ENCODE measurements at places on chromosomes 12 and 14.

- DNase-seq = no peak
These were observed 38.8 kb downstream of the CBX5 start for GRCh38 chr12:54240971-54241588.

GRCh38 chr14:57567220-57567619 lies 73.6 kb upstream of the CCDC198 start:
- no peak for DNase-seq

GRCh38 chr12:111521801-111522200 lies 77.3 kb downstream of the ATXN2 start:
- no peak for DNase-seq

GRCh38 chr14:22737052-22737451 lies 29.4 kb upstream of the OXA1L start:
- DNase-seq = no peak

GRCh38 chr14:35234012-35234805 lies 58.0 kb upstream of the PSMA6 start:
- no peak for DNase-seq

GRCh38 chr14:34046799-34047520 lies 96.1 kb upstream of the EGLN3 start:
- no peak for DNase-seq

GRCh38 chr12:115957686-115958290 lies 319.7 kb downstream of the MED13L start:
- DNase-seq = no peak

DNA sequence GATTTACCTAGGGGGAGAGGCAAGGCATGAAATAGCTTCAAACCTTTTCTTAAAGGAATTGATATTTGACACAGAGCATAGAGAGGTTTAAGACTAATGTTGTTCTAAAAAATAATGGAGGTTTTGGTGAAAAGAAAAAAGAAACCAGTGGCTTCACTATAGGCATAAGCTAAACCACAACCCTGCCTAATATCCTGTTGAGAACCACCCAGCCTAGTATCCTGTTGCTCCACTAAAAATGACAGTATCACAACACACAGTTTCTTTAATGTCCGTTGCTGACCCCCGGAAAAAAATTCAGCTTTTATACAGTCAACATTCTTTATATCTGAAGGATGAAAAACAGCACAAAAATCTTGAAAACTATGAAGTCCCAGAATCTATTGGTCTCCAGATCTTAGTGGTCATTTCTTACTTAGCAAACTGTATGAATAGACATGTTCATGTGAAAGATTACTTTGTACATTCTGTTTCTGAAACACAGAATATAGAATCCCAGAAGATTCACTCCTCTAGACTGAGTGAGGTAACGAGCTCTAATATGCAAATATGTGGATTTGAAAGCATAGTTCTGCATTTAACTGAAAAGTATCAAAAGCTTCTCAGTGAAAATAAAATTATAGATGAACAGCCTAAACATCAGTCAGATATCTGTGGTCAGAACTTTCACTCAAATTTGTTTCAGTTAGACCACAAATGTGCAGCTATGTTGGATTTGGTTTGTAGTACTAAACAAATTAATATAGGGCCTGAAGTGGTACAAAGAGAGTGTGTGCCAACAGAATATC lies 40.5 kb downstream of the GALC start:
- no peak for DNase-seq

GRCh38 chr12:96570579-96570978 lies 81.2 kb downstream of the CFAP54 start:
- no peak for DNase-seq

- DNase-seq = peak; percentile 47
These were observed 16.4 kb downstream of the MLXIP start for GRCh38 chr12:122094735-122095631.

DNA sequence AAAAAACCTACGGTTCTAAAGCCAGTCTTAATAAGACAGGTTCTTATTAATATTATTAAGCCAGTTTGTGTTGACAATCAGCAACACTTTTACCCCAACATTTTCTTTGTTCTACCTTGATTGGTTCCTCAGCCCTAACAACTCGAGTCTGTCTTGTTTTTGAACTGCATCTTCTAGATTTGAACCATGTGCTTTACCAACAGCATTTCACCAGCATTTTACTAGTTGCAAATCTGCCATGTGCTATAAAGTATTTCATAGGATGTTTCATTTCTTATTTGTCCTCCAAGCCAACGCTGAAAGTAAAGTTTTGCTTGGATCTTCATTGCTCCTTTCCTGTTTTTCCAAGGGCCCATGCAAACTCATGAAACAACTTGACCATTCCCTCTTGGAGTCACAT lies 133.4 kb downstream of the ST8SIA1 start:
- no peak for DNase-seq

DNA sequence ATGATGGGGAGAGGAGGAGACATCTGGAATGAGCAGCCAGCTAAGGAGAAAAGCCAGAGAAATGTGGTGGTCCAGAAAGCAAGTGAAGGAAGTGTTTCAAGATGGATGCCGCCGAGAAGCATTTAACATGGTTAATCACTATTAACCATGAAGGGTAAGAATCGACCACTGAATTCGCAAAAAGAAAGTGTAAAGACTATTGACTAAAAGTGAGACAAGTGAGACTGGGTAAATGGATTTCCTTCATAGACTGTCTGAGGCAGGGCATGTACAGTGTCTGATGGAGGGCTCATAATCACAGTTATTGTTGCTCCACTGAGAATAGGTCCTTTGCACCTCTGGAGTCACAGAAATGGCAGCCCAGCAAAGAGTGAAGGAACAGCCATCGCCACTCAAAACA lies 25.3 kb upstream of the CLMN start:
- DNase-seq = no peak

- peak; percentile 33 for DNase-seq
These were observed 57.2 kb upstream of the USP44 start for GRCh38 chr12:95608252-95609033.

DNA sequence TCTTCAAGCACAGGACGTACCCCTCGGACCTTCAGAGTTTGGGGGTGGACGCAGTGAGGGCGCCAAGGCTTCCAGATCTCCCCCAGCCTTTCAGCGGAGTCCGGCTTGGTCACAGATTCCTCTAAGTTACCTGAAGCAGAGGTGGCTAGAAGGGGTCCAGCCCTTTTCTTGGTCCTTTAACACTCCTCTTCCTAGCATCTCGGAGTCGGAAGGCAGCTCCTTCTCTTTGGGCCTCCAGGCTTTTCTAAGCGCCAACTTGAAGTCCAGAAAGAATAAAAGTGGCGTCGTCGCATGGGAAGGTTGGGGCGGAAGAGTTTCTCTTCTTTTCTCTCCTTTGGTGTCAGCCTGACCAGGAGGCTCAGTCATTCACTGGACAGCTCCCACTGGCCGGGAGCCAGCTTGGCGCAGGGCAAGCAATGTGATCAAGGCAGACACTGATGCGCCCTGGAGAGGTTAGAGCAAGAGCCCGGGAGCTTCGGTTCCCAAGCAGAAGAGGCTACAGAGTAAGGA lies 9.6 kb downstream of the OR6S1 start:
- peak; percentile 83 for DNase-seq

GRCh38 chr14:95421741-95422140 lies 94.7 kb downstream of the SYNE3 start:
- no peak for DNase-seq

DNA sequence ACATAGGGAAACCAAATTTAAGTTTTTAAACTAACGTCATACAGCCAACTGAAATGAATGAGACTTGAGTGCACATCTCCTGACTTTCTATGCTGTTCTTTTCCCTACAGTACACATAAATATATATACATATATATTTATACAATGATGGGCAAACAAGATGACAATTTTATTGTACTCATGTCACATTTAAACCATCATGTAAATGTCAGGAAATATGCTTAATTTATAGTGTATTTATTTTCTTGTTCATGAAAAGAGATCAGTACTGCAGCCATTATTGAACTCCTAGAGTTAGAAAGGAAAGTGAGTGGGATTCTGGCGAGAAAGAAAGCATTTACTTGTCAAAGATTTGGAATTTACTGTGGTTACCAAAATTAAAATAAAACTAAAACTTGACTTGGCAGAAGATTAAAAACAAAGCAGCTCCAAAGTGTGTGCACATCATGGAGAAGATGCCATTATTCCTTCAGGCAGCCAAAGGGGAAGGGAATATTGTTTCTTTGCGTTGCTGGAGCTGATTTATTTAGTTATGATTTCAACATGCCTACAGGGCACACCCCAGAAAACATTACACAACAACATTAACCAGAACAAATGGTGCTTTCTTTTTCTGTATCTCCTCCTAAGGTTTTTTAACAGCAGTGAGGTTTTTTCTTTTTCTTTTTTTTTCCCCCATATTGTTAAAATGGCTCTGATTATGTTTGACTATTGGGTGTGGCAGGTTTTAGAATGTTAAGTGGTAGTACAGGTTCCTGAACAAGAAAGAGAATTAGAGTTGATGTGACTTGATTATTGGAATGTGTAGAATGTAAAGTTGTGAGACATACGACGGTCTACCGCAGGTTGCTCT lies 144.6 kb downstream of the RAD51B start:
- DNase-seq = no peak

- DNase-seq = no peak
These were observed 27.8 kb upstream of the FBXO34 start for GRCh38 chr14:55243386-55243785.

GRCh38 chr14:44912041-44912869 lies 49.5 kb downstream of the KLHL28 start:
- no peak for DNase-seq

DNA sequence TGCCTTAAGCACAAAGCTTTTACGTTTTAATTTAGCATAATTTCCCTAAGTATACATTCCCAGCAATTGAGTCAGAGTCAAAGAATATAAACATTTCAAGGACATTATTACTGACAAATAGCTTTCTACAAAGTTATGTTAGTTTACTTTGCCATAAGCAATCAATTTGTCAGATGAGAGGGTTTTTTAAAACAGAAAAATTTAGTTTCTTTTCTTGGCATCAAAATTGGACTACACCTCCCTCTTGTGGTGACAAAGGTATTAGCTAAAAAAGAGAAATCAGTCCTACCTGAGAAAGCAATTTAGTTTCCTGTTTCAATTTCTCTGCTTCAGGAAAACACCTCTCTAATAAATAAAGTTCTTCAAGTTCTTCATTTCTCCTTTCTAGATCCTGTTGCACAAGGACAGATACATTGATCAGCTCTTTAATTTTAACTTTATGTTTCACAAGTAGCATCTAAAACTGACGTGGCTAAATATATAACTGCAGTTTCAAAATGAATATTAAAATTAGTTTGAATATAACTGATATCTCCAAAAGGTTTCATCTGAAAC lies 39.9 kb downstream of the DNAI7 start:
- no peak for DNase-seq

GRCh38 chr14:58665773-58666500 lies 28.2 kb downstream of the DACT1 start:
- no peak for DNase-seq

- DNase-seq = no peak
These were observed 145.1 kb upstream of the GRIP1 start for GRCh38 chr12:66823857-66824570.

- DNase-seq = no peak
These were observed 226.6 kb upstream of the TMTC1 start for GRCh38 chr12:30010071-30011052.

DNA sequence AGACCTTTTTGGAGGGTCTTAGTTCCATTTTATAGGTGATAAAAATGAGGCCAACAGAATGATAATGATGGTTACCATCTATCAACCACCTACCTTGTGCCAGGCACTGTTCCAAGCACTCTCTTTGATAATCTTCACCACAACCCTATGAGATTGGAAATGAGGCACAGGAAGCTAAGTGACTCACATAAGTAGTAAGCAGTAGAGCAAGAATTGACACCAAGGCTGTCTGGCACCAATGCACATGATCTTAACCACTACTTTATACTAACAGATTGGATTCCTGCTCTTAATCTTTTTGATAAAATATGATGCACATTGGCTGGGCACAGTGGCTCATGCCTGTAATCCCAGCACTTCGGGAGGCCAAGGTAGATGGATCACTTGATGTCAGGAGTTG lies 91.4 kb downstream of the DRAM1 start:
- no peak for DNase-seq

DNA sequence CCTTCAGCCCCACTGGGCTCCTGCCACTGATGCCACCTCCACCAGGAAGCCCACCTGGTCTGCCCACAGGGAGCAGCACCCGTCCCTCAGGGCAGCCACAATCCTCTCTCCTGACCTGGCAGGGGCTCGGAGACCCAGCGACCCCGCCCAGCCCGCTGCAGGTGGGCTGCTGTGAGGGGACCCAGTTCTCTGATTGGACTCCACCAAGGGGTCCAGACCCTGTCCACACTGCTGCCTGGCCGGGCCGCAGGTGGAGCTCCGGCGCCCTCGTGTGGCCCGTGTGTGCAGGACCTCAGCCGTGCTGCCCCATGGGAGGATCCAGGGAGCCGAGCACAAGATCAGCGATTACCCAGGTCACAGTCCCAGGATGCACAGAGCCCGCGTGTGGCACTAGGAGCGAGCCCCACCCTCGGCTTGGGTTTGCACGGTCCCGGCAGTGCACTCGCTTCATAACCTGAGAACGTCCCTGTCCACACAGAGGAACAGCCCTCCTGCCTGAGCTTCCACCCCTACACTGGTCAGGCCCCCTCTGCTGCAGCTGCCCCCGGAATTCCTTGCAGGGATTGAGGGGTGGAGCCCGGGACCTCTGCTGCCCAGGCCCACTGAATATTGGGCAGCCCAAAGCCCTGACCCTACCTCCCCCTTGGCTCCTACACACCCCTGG lies 35.4 kb upstream of the TMEM179 start:
- no peak for DNase-seq

- no peak for DNase-seq
These were observed 3.8 kb downstream of the PSMB5 start for GRCh38 chr14:23030936-23031335.

GRCh38 chr12:30782316-30783173 lies 27.8 kb upstream of the CAPRIN2 start:
- DNase-seq = no peak

- DNase-seq = no peak
These were observed 90.9 kb upstream of the DCN start for GRCh38 chr12:91273560-91273959.

GRCh38 chr12:14989790-14990189 lies 16.9 kb downstream of the PDE6H start:
- DNase-seq = no peak

Measured in mucosa of descending colon (tissue), 3 donors.